ENCODE measurements at places on chromosomes 2 and 18.

DNA sequence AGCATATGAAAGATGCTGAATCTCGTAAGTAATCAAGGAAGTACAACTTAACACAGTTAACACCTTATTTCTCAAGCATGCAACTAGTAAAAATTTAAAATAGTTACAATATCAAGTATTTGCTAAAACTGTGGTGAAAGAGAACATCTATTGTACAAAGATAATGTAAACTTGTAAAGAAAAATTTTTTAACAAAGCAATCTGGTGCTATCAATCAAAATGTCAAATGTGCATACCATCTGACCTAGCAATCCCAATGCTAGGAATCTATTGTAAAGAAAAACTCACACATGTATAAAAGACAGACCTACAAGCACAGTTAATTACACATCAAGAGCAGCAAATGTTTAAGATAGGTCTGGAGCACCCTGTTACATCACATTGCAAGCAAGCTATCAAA lies 90.1 kb downstream of the SLC66A3 start:
- no peak for DNase-seq

DNA sequence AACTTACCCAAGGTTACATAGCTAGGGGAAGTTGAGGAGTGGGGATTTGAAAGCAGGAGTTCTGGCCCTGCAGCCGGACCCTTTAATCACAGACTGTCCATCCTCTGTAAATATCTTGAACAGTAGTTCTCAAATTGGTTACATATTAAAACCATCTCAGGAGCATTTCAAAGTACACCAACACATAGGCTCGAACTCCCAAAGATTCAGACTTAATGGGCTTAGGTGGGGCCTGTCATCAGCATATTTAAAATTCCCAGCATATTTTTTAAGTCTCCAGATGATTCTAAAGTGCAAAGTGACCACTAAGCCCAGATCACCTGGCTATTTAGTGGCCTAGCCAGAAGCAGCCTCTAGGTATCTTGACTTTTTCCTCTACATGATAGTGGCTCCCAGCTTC lies 192.2 kb downstream of the ZNF385B start:
- no peak for DNase-seq

GRCh38 chr2:238710787-238711186 lies 137.1 kb upstream of the TWIST2 start:
- no peak for DNase-seq

DNA sequence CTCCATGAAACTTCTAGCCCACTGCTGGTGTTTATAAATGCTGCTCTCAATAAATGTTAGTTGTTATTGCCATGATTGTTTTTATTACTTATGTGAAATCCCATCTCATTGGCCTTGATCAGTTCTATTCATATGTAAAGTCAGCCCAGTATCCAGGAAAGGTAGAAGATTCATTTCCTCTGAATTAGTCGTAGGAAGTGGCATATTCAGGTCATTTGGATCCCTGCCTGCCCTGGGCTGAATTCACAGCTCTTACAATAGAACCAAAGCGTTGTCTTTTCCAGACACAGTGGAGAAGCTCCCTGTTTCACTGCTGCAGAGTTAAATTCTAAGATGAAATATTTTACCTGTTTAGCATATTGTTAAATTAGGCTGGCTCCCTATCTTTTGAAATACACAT lies 70.3 kb downstream of the MAIP1 start:
- no peak for DNase-seq

DNA sequence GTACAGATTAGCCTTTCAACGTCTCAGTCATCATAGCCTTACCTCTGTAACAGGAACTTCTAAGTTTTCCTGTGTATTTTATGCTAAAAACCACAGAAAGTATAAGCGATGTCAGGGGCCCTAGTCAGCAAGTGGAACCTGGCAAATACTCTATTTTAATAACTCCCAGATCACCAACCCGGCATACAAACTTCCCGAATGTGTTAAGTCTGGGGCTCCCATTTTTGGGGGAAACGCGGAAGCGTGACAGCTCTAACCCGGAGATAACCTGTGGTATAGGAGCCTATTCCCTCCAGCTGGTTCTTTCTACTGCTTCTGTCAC lies 574 bp downstream of the NIFK start:
- no peak for DNase-seq

DNA sequence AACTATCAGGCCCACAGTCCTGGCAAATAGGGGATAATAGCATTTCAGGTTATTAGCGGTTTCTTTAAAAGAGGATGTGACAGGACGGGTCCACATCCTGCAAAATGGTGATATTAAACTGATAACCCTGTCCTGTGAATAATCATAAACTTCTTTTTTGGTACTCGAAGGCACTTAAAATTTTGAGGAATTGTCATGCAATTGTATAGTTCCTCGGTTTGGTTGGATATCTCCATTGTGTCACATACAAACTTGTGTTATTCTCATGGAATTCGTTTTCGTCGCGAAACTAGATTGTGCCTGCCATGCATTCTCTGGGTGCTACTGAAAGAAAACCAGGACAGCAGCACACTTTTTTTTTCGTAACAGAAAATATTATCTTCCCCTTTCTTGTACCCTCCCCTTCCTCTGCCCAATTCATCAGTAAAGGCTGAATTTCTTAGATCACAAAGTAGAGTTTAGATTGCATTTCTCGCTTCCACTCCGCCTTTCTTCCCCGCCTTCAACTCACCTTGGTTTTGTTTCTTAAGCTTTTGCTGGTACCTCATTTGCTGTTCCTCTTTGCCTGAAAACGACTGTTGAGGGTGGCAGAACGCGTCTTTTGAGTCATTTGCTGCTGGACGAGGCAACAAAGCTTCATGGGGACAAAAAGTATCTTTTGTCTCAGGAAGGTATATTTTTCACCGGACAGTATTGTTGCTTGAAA lies 1.3 kb downstream of the CERS6 start:
- DNase-seq, result no peak

GRCh38 chr2:201972621-201973255 lies 60.9 kb upstream of the FZD7 start:
- DNase-seq, result no peak

- DNase-seq, result no peak
Observed at GRCh38 chr2:239202836-239203235, 198.0 kb downstream of the HDAC4 start.

DNA sequence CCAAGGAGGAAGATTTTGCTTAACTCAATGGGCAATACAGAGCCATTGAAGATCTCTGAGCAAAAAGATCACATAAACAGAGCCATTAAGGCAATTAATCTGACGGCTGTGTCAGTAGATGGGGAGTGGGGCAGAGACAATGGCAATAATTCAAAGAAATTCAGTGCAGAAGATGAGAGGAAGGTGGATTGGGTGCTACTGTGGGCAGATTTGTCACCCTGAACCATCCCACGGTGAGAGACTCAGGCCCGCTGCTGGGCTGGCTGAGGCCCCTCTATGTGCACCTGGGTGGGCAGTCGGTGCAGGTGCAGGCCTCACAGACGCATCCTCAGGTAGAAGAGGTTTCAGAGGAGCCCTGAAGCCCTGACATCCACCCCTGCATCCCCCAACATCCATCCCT lies 458.6 kb downstream of the EIPR1 start:
- no peak for DNase-seq

Measured in NCI-H748 treated with DMSO at 0.1 percent for 48 hours (cell line).